ENCODE measurements at places on chromosomes 3 and 15.

GRCh38 chr15:33907326-33907725 lies 61.0 kb upstream of the CHRM5 start:
- no peak for DNase-seq

GRCh38 chr3:107265526-107265925 lies 111.7 kb upstream of the CCDC54 start:
- no peak for DNase-seq

GRCh38 chr3:33658991-33659848 lies 58.8 kb downstream of the CLASP2 start:
- DNase-seq = peak; percentile 58

- DNase-seq = no peak
Observed at GRCh38 chr3:40333416-40333815, 23.9 kb downstream of the EIF1B start.

- DNase-seq = no peak
Observed at GRCh38 chr3:23602971-23603370, 202.8 kb upstream of the UBE2E1 start.

DNA sequence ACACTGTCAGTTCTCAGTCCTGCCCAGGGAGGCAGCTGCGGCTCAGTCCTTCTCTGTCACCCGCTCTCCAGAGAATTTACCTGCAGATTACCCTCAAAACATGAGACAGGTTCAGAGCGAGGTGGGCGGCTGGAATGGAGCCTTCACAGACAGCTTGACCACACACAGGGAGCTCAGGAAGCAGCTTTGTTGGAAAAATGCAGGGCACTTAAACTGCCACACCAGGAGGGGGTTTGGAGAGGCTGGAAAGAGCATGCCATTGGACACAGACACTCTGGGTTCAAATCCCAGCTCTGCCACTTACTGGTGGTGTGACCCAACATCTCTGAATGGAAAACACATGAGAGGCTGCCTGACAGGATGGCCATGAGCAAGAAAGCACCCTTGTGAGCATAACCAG lies 290.8 kb upstream of the LRRFIP2 start:
- no peak for DNase-seq

DNA sequence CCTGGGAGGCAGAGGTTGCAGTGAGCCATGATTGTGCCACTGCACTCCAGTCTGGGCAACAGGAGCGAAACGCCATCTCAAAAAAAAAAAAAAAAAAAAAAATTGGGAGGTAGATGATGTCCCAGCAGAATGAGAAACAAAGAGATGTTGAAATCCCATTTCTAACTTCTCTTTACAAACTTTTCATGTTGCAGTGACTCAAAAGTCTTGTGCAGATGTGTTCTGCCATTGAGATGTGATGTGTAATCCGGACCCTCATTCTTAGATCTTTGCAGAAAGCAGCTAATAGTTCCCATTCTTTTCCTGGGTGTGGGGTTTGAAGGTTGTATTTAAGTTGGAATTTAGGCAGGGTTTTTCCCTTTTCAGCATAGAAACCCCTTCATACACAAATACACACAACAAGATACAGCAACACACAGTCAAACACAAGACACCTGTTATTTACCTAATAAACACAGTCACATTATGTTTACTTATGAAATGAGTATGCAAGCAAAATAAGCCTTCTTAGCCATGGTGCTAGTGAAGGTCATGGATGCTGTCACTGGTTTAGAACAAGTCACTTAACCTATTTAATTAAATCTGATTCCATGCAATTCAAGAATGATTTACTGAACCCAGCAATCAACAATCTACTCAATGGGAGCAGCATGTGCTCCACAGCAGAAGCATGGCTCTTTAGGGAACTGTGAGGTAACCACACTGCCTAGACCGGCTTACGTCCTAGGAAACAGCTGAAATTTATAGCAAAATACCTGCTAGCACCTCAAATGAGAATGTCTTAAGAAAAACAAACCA lies 14.9 kb downstream of the SIAH2 start:
- peak; percentile 80 for DNase-seq

DNA sequence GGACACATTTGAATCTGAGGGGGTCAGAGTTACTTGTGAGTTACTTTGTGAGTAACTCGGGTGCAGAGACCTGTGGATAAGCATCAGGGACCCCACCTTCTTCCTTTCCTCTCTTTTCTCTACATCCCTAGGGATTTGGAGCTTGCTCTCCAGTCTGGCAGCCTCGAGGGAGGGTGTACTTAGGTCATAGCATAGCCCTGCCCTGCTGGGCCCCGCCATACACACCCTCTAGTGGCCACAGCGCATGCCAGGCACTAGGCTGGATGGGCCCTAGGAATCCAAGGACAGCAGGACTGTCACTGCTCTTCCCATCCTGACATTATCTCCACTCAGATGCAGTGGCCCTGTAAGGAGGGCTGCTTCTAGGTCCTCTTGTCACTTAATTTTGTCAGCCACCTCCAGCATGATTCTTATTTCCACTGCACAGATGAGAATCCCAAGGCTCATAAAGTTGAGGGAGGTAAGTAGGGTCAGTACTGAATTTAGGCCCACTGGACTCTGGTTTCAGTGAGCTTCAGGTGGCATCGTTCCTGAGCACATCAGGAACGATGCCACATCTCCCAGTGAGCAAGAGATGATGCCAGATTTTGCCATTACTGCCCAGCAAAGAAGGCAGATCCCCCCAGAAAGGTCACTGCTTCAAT lies 3.6 kb upstream of the SMAD6 start:
- peak; percentile 69 for DNase-seq
